ENCODE measurements at places on chromosomes 12 and 14. TPM values are rescaled to one million over a fixed set of nuclear protein-coding genes. Genes with fewer than 3 reads are reported as not detected.

GRCh38 chr12:125093681-125094330 is 28.6 kb downstream of the AACS start:
- no peak for DNase-seq

DNA sequence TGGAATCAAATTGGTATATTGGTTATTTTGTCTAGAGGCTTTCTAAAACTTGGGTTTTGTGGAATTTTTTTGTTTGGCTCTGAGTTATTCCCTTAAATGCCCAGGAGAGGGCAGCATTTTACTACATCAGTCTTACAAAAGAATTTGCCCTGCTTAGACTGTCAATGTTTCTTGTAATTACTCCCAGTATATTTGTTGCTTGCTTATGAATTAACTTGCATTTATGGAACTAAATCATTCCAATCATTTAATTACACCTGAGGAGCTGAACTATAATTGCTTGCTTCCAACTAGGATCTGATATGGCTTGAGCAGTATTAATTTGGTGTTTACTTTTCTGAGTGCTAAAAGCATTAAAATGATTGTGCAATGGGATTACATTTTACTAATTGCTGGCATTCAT is 48.7 kb downstream of the MIPOL1 start:
- DNase-seq: peak; percentile 48

DNA sequence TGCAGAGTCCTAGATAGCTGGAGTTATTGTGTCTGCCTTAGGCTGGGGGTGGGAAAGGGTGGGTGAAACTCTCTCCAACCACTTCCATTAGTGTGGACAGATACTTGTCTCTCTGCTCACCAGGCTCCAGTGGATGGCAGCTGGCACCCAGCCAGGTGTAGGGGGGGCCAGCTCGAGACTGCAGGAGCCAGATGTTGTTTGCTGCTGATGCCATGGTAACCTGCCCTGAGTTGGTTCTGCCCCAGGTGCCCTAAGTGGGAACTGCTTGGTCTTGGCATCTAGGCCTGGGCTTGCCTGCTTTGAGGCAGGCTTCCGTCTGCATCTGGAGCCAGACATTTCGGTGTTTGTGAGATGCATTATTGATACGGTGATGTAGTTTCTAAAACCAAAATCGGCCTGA is 82.2 kb downstream of the ADCK1 start:
- no peak for DNase-seq

- DNase-seq: no peak
These were observed 98.9 kb downstream of the EGLN3 start for GRCh38 chr14:33851931-33852330.

- DNase-seq: no peak
These were observed 10.7 kb downstream of the SLC25A29 start for GRCh38 chr14:100295376-100296105.

DNA sequence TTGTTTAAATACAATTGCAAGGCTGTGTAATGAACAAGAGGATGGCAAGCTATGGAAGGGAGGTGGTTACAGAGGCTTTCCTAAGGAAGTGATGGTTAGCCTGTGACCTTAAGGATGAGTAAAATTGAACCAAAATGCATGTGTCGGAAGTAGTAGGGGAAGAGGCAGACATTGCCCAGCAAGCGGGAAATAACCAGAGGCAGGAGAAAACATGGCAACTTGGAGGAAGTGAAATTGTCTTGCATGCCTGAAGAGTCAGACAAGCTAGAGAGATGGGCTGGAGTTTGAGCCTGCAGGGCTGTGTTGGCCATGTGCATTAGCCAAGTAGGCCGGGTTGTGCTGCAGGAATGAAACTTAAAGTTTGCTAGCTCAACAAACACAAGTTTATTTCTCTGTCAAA is 96.2 kb downstream of the BTG1 start:
- no peak for DNase-seq

CIPC gene
- total RNA-seq: 19.0 TPM

OVCH1 gene
- not detected for total RNA-seq

TDG gene
- 17.6 TPM for total RNA-seq

OASL gene
- 2.4 TPM for total RNA-seq

LAG3 gene
- total RNA-seq: not detected

All from glomerular endothelial cell (primary cell).